ENCODE measurements at places on chromosomes 11 and 22.

DNA sequence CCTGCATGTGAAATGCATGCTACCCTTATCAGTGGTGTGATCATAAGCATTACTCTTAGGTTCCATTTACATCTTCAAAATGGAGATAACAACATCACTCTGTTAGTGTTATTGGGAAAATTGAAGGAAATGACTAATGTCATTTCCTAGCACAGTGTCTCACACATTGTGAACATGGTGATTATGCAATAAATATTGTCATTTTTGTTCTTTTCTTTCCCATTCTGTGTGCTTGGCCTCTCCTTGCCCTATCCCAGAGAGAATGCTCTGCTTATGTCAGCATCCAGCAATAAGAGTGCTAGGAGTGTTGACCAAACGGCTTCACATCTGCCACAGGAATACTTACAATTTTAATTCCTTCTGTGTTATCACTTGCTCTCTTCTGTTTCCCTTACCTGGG, 1024.1 kb upstream of the CCDC90B start:
- DNase-seq: no peak

GRCh38 chr22:18023509-18024275, 669 bp downstream of the MICAL3 start:
- DNase-seq: no peak

DNA sequence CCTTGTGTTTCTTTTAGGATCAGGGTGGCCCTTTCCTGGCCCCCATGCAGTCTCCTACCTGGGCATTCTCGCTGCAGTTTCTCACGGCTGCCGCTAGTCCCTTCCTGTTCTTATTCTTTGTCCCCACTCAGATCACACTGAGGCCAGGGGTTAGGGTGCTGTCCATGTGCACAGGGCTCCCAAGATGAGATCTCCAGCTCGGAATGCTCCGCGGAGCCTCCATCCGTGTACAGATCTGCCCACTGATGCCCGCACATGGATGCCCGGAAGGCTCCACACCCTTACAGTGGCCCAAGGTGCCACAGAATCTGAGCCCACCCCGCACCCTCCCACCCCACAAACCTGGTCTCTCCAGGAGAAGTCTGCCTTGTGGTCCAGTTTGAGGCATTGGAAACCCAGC, 457.3 kb downstream of the TBC1D22A start:
- no peak for DNase-seq

DNA sequence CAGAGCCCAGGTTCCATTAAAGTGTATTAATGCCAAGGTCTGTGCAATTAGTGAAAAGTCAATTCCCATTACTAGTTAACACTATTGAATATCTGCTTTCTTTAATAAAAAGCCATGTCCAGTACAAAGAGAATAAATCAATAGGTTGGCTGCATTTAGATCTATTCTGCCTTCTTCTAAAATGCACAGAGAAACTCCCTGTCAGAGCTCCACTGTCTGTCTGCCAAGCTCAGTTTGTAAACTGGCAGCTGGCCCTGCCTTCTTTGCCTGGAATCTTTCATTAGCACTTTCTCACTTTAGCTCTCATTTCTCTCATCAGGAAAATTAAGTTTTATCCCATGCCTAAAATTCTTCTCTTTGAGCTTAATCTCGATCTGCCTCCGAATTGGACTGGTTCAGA, 35.6 kb downstream of the ARL14EP start:
- no peak for DNase-seq

GRCh38 chr22:41288245-41288946, 2.4 kb upstream of the RANGAP1 start:
- DNase-seq: no peak

DNA sequence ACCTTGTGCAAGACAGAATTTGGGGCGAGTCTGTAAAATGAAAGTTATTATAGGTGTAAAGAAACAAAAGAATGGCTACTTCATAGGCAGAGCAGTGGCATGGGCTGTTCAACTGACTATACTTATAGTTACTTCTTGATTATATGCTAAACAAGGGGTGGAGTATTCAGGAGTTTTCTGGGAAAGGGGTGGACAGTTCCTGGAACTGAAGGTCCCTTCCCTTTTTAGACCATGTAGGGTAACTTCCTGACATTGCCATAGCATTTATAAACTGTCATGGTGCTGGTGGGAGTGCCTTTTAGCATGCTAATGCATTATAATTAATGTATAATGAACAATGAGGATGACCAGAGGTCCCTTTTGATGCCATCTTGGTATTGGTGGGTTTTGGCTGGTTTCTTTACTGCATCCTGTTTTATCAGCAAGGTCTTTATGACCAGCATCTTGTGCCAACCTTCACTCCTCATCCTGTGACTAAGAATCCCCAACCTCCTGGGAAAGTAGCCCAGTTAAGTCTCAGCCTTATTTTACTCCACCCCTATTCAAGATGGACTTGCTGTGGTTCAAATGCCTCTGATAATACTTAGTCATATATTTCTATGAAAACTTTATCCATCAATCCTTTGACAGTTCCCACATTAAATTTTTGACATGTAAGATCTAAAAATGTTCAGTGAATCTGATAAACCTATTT, 118.6 kb downstream of the ARHGAP42 start:
- DNase-seq: no peak

DNA sequence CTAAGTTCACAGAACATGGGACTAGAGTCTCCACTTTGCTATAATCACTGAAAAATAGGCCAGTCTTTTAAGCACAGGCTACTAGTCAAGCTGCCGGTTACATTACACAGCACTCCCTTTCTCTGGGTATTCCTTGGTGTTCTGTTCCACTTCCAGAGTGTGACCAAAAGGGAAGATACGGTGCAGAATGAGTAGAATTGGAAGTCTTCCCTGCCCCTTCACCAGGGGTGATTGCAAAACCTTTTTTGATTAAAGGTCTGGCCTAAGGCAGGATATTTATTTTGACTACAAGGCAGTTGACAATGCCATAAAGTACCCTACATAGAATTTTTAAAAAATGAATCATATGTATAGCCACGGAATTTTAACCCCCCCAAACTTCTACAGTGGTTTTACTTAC, 59.6 kb upstream of the ADORA2A start:
- no peak for DNase-seq

- DNase-seq: no peak
Measured at GRCh38 chr11:71425860-71426259, 22.3 kb downstream of the DHCR7 start.

- DNase-seq: no peak
Measured at GRCh38 chr11:66860449-66860831, 3.6 kb downstream of the LRFN4 start.

DNA sequence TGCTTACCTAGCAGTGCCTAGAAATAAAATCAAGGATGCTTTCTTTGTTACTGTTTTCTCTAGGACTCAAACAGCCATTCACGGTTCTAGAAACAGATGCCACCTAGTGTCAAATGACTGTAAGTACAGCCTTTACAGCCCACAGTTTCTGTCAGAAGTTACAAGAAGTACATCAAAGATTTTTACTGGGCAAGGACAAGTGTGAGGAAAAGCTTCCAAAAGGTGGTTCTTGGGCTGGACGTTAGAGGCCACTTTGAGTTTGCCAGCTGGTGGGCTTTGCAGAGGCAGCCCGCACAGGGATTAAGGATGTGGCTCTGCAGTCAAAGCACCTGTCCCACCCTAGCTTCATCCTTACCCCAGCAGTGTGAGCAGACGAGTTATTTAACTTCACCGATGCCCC, 6.9 kb downstream of the KMT5B start:
- no peak for DNase-seq

DNA sequence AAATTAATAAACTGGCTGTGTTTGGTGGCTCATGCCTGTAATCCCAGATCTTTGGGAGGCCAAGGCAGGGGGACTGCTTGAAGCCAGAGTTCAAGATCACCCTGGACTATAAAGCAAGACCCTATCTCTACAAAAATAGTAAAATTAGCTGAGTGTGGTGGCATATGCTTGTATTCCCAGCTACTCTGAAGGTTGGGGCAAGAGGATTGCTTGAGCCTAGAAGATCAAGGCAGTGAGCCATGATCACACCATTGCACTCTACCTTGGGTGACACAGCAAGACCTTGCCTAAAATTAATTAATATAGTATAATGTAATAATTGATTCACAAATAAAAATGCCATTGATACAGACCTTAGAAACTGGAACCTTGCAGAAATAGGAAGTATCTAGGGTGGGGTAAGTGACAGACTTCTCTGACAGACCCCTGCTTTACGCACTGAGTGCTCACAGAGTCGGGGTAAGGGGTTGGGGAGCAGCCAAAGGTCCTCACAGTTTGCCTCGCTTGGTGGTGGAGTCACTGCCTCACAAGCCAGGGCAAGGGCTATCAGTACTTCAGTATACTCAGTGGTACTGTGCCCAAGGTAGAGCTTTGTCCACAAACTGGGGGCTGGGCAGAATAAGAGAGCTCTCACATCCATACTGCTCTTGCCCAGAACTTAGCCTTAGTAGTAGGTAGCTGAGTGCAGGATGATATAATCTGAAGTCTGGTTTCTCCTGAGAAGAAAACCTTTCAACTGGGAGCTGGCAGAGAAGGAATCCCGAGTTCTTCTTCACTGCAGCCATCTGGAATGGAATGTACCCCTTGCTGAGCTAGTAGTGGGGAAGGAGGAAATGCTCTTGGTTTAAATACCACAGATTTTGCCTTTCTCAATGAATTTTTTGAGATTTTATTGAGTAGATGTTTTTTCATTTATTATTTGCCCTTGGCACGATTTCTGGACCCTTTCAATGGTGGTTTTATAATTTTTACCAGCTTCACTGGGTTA, 65.5 kb downstream of the EMSY start:
- no peak for DNase-seq

DNA sequence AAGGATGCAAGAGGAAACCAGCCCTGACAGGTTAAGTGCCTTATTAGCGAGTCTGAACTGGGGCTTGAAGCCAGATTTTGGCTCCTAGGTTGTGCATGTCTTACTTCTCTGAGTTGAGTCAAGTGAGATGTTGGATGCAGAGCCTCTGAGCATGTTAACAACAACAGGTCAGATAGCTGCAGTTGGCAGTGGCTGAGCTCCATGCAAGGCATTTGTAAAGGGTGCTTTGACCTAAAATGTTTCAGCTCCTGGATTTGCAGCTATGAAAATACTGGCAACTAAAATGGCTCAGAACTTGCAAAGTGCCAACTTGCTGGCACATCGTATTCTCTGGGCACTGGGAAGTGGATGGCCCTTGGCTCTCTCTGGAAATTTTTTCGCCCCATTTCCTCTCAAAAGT, 16.4 kb upstream of the CSRP3 start:
- no peak for DNase-seq
